ENCODE measurements at places on chromosomes 4 and X. TPM values are rescaled to one million over a fixed set of nuclear protein-coding genes. Genes with fewer than 3 reads are reported as not detected.

ITM2A gene
- 611 TPM for total RNA-seq

- no peaks in the 10 kb centered on the region for H3K36me3 ChIP-seq
- no peaks in the 10 kb centered on the region for H3K27me3 ChIP-seq
- no peak for DNase-seq
- no peak overlapping the region for H3K4me3 ChIP-seq
Observed at GRCh38 chrX:35826503-35826902, 28.4 kb downstream of the MAGEB16 start.

SYP gene
- total RNA-seq = 1.2 TPM

PTTG2 gene
- 0.09 TPM for total RNA-seq

- H3K36me3 ChIP-seq = no peaks in the 10 kb centered on the region
- DNase-seq = no peak
- H3K27me3 ChIP-seq = no peaks in the 10 kb centered on the region
- no peak overlapping the region for H3K4me3 ChIP-seq
- no peak overlapping the region for H3K27ac ChIP-seq
Observed at GRCh38 chrX:65811558-65812228, 144.2 kb downstream of the MSN start.

- DNase-seq = peak; percentile 18
- H3K27me3 ChIP-seq = peaks cover 31% of the 10 kb centered on the region
- peak overlapping the region; percentile 66 for H3K27ac ChIP-seq
- no peaks in the 10 kb centered on the region for H3K36me3 ChIP-seq
Observed at GRCh38 chrX:150364347-150365050, 1.4 kb downstream of the MAMLD1 start.

REELD1 gene
- not detected for total RNA-seq

DNA sequence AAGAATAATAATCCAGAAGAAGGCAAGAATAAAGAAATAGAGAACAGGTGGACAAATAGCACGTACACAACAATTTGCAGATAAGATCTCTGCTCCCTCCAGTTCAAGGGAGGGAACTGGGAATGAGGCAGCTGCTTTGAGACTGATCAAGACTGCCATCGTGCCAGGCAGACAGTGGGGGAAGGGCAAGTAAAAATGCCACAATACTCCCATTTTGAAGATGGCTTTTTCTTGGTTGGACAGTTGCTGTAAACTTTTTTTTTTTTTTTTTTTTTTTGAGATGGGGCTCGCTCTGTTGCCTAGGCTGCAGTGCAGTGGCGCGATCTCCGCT lies 17.2 kb downstream of the USP11 start:
- peaks cover 2% of the 10 kb centered on the region for H3K4me1 ChIP-seq
- H3K27ac ChIP-seq = no peak overlapping the region
- no peak for DNase-seq
- peaks cover 57% of the 10 kb centered on the region for H3K27me3 ChIP-seq

DNA sequence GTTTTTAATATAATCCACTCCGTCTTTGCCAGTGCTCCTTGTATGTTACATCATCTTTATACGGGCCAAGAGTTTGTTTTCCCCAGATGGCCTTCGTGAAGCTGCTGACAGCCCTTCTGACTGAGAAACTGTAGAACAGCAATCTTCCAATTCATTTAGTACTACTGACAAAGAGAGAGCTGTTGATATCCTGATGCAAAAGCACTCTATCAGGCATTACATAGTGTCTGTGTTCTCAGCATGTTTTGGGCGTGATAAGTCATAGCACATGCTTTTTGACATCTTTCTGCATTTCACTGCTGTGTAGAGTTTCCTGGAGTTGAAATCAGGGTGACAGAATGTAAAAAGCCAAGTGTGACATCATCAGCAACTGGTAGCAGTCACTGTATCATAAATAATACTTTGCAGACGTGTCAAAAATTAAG lies 746.3 kb upstream of the FAM241A start:
- peak; percentile 90 for DNase-seq
- H3K27me3 ChIP-seq = no peaks in the 10 kb centered on the region
- peak overlapping the region; percentile 75 for H3K27ac ChIP-seq
- H3K4me1 ChIP-seq = peaks cover 10% of the 10 kb centered on the region
- no peak overlapping the region for H3K4me3 ChIP-seq

IGFBP7 gene
- total RNA-seq = 131 TPM

DNA sequence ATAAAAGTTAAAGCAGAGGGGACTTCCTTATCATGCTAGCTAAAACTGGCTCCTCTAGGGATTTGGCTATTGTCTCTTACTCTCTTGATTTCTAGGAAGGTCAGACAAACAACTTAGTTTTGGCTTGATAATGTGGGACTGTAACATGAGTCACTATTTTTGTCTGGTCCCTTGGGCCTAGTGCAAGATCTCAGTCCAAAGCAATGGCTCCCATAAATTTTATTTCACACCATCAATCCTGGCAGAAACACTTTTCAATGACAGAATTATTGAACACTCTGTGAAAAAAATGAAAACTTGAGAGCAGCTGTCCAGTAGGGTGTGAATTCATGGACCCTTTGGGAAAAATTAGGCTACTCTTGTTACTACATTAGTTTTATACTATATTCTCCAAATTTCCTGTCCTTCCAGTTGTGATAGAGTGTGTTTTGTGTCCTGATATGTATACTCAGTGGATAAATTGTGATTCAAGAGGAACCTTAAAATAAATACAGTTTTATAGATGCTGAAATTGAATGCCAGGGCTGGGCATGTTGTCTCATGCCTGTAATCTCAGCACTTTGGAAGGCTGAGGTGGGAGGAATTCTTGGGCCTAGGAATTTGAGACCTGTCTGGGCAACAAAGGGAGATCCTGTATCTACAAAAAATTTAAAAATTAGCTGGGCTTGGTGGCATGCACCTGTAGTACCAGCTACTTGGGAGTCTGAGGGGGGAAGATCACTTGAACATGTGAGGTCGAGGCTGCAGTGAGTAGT lies 10.8 kb upstream of the SNCA start:
- H3K4me1 ChIP-seq = no peaks in the 10 kb centered on the region
- DNase-seq = no peak
- no peaks in the 10 kb centered on the region for H3K36me3 ChIP-seq
- no peak overlapping the region for H3K4me3 ChIP-seq
- H3K27ac ChIP-seq = no peak overlapping the region

DNA sequence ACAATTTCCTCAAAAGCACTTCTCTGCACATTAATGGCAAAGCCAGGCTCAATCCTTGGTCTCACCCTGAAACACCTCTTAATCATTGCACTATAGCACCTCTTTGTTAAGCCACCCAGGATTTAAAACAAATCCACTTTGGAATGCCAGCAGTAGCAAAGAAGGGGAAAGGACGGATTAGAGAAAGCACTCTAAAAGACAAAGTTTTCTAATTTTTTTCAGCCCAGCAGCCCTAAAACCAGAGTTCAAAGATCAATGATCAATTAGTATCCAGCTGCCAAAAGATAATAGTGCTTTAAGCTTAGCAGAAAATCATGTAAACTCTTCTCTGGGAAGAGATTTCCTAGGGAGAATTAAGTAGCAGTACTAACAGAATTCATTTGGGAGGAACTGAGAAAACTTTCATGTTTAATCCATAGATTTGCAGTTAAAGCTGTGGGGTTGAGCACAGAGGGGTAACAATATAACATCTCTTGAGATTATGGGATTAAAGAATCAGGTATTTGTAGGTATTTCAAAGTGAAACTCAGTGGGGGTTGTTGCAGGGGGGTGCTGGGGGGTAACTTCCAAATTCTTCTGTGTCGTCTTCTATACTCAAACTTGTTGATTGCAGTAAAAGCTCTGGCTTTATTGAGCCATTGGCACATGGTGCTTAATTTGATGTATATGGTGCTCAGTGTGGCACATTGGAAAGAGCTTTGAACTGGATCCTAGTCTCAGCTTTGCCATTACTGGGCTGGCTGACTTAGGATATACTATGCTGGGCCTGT lies 61.8 kb downstream of the LRRC66 start:
- H3K4me1 ChIP-seq = no peaks in the 10 kb centered on the region
- H3K36me3 ChIP-seq = no peaks in the 10 kb centered on the region
- DNase-seq = no peak
- H3K4me3 ChIP-seq = no peak overlapping the region

GRCh38 chr4:89009761-89010369 lies 47.1 kb downstream of the FAM13A start:
- H3K27me3 ChIP-seq = no peaks in the 10 kb centered on the region
- peaks cover 27% of the 10 kb centered on the region for H3K36me3 ChIP-seq
- no peak for DNase-seq
- no peak overlapping the region for H3K4me3 ChIP-seq

- no peak overlapping the region for H3K4me3 ChIP-seq
- no peaks in the 10 kb centered on the region for H3K36me3 ChIP-seq
- peaks cover 55% of the 10 kb centered on the region for H3K27me3 ChIP-seq
- H3K4me1 ChIP-seq = peaks cover 13% of the 10 kb centered on the region
Observed at GRCh38 chrX:646796-647195, 16.2 kb downstream of the SHOX start.

DNA sequence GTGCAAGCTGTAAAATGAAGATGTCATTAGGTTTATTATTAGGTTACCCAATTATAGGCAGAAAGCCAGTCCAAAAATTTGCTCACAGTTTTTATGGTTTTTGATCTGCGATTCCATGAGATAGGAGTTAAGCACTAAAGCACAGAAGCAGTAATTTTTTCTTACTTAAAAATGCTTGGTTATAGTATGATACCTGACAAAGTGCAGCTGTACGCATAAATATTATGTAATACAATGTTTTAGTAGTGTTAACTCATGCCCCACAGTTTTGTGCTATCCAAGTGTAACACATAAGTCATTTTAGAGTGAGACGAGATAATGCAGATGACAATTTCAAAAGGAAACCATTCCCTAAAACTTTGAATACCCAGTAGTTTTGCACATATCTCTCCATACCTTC lies 357.8 kb downstream of the TMA16 start:
- no peak overlapping the region for H3K27ac ChIP-seq
- no peak overlapping the region for H3K4me3 ChIP-seq
- H3K27me3 ChIP-seq = no peaks in the 10 kb centered on the region
- H3K4me1 ChIP-seq = no peaks in the 10 kb centered on the region
- DNase-seq = no peak
- no peaks in the 10 kb centered on the region for H3K36me3 ChIP-seq

- no peaks in the 10 kb centered on the region for H3K36me3 ChIP-seq
- no peak overlapping the region for H3K27ac ChIP-seq
- DNase-seq = no peak
- no peaks in the 10 kb centered on the region for H3K4me1 ChIP-seq
- H3K27me3 ChIP-seq = no peaks in the 10 kb centered on the region
Observed at GRCh38 chr4:108303488-108304177, 134.9 kb upstream of the LEF1 start.

DNA sequence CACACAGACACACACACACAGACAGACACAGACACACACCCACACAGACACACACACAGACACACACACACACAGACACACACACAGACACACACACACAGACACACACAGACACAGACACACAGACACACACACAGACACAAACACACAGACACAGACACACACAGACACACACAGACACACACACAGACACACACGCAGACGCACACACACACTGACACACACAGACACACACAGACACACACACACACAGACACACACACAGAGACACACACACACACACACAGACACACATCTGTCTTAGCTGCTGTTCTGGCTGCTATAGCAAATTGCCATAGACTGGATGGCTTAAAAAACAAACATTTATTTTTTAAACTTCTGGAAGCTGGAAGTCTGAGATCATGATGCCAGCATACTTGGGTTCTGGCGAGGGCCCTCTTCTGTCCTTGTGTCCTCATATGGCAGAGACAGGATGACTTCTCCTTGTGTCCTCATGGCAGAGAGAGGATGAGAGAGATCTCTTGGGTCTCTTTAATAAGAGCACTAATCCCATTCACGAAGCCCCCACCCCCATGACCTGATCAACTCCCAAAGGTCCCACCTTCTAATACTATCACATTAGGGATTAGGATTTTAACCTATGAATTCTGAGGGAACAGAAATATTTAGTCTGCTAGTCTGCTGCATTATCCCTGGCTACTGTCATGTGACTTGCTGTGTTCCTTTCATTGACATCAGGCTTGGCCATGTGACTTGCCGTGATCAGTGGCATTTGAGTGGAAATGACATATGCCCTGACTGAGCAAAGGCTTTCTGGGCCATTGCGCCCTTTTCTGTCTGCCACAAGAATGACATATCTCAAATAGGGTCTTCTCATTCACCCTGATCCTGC lies 32.7 kb upstream of the RASGEF1B start:
- H3K27ac ChIP-seq = peak overlapping the region; percentile 60
- H3K27me3 ChIP-seq = no peaks in the 10 kb centered on the region
- DNase-seq = no peak
- H3K4me3 ChIP-seq = no peak overlapping the region

GABRB1 gene
- not detected for total RNA-seq

DNA sequence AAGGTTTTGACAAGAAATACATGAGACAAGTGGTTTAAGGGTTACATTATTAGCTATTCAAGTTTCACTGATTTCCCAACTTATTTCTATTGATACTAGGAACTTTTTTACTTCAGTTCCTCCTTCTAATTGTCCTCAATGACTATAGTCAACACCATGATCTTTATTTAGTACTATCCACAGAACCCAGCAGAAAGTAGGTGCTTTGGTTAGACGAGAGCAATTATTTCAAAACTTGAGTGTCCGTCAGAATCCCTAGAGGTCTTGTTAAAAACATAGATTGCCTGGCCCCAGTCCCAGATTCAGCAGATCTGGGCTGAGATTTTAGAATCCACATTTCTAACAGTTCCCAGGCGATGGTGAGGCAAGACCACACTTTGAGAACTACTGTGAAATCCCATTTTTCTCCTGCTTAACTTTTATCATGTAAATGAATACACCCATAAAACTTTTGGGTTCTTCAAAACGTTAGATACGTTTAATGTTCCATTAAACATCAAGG lies 17.9 kb downstream of the EXOC1 start:
- peaks cover 14% of the 10 kb centered on the region for H3K36me3 ChIP-seq
- H3K27me3 ChIP-seq = no peaks in the 10 kb centered on the region
- H3K4me1 ChIP-seq = no peaks in the 10 kb centered on the region
- peak; percentile 28 for DNase-seq

DNA sequence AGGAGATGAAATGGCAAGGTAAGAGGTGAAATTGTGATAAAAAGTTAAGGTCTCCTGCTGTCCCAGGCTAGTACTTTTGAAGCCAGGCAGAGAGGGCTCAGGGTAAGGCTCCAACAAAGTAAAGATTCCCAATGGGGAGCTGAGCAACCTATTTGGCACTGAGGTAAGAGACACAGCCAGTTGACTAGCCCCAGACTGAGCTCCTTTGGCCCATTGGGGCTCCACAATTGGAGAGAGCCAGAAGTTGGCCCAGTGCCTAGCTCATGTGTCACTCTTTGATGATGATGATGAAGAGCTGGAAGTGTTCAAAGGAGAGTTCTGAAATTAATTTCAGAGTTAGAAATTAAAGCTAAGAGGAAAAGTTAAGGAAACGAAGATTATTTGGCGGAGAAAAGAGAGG lies 94.6 kb downstream of the RLIM start:
- peaks cover 14% of the 10 kb centered on the region for H3K27me3 ChIP-seq
- no peaks in the 10 kb centered on the region for H3K36me3 ChIP-seq
- H3K27ac ChIP-seq = no peak overlapping the region
- H3K4me1 ChIP-seq = peaks cover 19% of the 10 kb centered on the region
- no peak for DNase-seq

FATE1 gene
- total RNA-seq = 1.2 TPM

FMR1NB gene
- total RNA-seq = not detected

TMPRSS11F gene
- total RNA-seq = not detected

- DNase-seq = no peak
- H3K4me1 ChIP-seq = no peaks in the 10 kb centered on the region
- H3K27me3 ChIP-seq = no peaks in the 10 kb centered on the region
- H3K36me3 ChIP-seq = no peaks in the 10 kb centered on the region
- H3K4me3 ChIP-seq = no peak overlapping the region
- no peak overlapping the region for H3K27ac ChIP-seq
Observed at GRCh38 chr4:63049278-63049677, 1360.0 kb downstream of the TECRL start.

DCAF8L2 gene
- total RNA-seq = not detected

GRCh38 chr4:42711496-42711895 lies 54.6 kb upstream of the ATP8A1 start:
- no peaks in the 10 kb centered on the region for H3K27me3 ChIP-seq
- H3K4me1 ChIP-seq = no peaks in the 10 kb centered on the region
- H3K4me3 ChIP-seq = no peak overlapping the region
- DNase-seq = no peak
- no peaks in the 10 kb centered on the region for H3K36me3 ChIP-seq

Data from muscle of leg (tissue), 16 donors.